ENCODE measurements at places on chromosomes 11 and 22. TPM values are rescaled to one million over a fixed set of nuclear protein-coding genes. Genes with fewer than 3 reads are reported as not detected.
A peak's percentile ranks its signal among the peaks of the same experiment; 100 is the strongest.

NXPE2 gene
- total RNA-seq = not detected

LINC01488 gene
- not detected for total RNA-seq

GRCh38 chr11:44824300-44824704, 97.5 kb downstream of the TSPAN18 start:
- peaks cover 20% of the 10 kb centered on the region for H3K27me3 ChIP-seq
- no peak overlapping the region for H3K4me3 ChIP-seq
- H3K36me3 ChIP-seq = no peaks in the 10 kb centered on the region
- H3K27ac ChIP-seq = no peak overlapping the region
- DNase-seq = no peak
- H3K4me1 ChIP-seq = no peaks in the 10 kb centered on the region

GRCh38 chr11:10594407-10594806, 25.9 kb upstream of the LYVE1 start:
- no peaks in the 10 kb centered on the region for H3K27me3 ChIP-seq
- H3K36me3 ChIP-seq = peaks cover 22% of the 10 kb centered on the region
- H3K4me3 ChIP-seq = no peak overlapping the region
- peak overlapping the region; percentile 43 for H3K27ac ChIP-seq

DNA sequence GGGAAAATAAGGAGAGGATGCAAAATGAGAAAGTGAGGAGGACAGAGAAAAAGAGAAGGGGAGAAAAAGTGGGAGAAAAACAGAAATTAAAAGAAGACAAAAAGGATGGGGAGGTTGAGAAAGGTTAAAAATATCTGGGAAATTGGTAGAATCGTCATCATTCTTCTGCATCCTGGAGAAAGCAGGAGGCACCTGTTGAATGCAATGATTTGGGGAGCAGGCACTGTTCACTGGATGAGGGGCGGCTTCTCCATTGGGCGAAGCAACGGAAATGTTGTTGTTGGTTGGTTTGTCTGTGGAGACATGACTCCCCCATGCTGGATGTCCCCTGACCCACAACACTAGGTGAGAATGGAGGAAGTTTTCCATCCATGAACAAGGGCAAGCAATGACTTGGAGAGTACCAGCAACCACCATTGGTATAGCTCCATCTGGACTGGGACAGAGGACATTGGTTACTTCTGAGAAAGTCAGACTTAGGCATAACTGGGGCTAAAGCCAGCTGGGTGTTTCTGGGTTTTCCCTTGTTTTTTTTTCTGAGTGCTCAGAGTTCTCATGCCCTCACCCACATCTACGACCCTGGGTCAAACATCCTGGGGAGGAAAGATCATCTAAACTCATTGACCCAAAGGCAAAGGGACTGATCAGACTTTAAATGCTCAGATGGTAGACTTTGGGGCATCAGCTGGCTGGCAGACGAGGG, 11.9 kb upstream of the CD44 start:
- H3K27ac ChIP-seq = no peak overlapping the region
- DNase-seq = no peak
- H3K4me1 ChIP-seq = no peaks in the 10 kb centered on the region

- peaks cover 4% of the 10 kb centered on the region for H3K4me1 ChIP-seq
- DNase-seq = no peak
- H3K27ac ChIP-seq = no peak overlapping the region
- H3K4me3 ChIP-seq = no peak overlapping the region
Observed at GRCh38 chr11:28615542-28615941, 507.4 kb downstream of the METTL15 start.

DNA sequence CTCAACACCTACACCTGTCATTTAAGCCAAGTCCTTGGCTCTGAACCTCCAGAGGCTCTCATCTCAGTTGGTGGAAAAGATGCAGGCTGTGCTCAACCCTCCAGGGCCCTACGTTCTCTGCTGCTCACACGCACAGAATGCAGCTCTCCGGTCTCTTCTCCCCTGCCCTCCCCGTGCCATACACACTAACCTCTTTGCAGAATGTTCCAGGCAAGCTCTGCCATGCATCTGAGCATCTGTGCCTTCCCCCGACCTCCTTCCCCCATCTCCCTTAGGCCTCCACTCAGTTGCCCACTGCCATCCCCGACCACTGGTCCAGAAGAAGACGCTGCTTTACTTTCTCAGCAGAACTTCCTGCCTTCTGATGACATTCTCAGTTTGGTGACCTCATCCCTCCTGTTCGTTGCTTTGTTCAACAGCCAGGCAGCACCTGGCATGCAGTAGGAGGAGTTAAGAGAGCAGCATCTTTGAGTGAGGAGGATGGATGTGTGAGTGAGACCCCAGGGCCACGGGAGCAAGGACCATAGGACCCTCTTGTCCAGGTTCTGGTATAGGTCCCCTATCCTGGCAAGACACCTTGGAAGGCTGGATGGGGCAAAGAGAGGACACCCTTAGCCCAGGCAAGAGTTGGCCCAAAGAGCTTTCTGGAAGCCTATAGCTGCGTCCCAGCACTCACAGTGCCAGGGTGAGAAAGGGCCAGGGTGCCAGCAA, 598.0 kb downstream of the BRD1 start:
- DNase-seq = no peak
- H3K36me3 ChIP-seq = no peaks in the 10 kb centered on the region
- no peak overlapping the region for H3K4me3 ChIP-seq
- no peak overlapping the region for H3K27ac ChIP-seq
- no peaks in the 10 kb centered on the region for H3K27me3 ChIP-seq

IFITM10 gene
- total RNA-seq = under 0.01 TPM

- H3K4me1 ChIP-seq = no peaks in the 10 kb centered on the region
- no peak overlapping the region for H3K4me3 ChIP-seq
- peaks cover 11% of the 10 kb centered on the region for H3K27me3 ChIP-seq
- DNase-seq = no peak
- no peaks in the 10 kb centered on the region for H3K36me3 ChIP-seq
Observed at GRCh38 chr11:127037001-127037400, 36.4 kb upstream of the KIRREL3 start.

XKR3 gene
- total RNA-seq = not detected

- no peak overlapping the region for H3K4me3 ChIP-seq
- peak; percentile 12 for DNase-seq
- no peaks in the 10 kb centered on the region for H3K27me3 ChIP-seq
- no peaks in the 10 kb centered on the region for H3K36me3 ChIP-seq
- H3K4me1 ChIP-seq = peaks cover 7% of the 10 kb centered on the region
Observed at GRCh38 chr11:128246364-128246801, 341.0 kb downstream of the ETS1 start.

DNA sequence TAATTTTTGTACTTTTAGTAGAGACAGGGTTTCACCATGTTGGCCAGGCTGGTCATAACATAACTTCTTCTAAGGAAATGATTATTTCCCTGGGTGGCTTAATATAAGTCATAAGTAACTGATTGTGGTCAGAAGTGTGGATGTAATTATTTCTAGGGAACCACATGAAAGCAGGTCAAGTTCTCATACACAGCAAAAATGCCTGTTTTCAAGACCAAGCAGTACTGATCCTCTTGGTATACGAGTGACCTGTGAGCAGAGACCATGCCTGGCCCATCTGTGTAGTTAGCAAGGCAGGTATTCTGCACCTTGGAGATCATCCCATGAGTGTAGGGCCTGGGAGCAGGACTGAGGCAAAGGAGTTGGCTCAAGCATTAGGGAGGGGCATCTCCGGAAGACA, 32.5 kb upstream of the NUCB2 start:
- H3K4me1 ChIP-seq = no peaks in the 10 kb centered on the region
- H3K4me3 ChIP-seq = no peak overlapping the region
- no peak overlapping the region for H3K27ac ChIP-seq

DNA sequence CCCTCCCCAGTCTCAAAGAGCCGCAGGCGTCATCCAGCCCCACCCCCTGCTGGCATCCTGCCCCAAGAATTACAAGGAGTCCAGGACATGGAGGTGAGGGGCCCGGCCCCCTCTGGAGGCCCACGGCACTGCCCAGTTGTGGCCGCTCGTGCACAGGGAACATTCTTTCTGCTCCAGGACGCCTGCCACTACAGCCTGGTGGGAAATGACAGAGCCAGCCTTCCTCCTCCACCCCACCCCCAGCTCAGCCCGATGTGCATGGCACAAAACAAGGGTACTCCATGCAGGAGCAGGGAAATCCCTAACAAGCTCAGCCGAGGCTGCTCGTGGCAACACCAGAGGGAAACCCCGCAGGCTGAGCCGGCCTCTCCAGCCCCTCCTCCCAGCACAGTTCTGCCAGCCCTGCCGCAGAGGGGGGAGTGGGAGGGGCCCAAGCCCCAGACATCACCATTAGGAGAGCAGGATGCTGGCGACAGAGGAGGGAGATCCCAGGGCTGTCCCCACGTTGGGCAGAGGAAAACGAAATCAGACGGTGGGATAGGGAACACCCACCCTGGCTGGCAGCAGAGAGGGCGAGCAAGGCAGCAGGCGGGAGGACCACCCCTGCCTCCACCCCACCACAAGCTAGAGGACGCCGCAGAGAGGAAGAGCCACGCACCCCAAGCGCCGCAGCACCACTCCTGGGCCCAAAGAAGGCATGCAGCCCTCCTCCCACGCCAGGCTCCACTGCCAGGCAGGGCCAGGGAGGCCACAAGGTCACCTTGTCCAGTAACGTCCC, 10.0 kb downstream of the IGSF9B start:
- H3K36me3 ChIP-seq = no peaks in the 10 kb centered on the region
- no peaks in the 10 kb centered on the region for H3K4me1 ChIP-seq
- H3K27ac ChIP-seq = no peak overlapping the region
- no peak for DNase-seq
- peaks cover 15% of the 10 kb centered on the region for H3K27me3 ChIP-seq
- H3K4me3 ChIP-seq = no peak overlapping the region

DNA sequence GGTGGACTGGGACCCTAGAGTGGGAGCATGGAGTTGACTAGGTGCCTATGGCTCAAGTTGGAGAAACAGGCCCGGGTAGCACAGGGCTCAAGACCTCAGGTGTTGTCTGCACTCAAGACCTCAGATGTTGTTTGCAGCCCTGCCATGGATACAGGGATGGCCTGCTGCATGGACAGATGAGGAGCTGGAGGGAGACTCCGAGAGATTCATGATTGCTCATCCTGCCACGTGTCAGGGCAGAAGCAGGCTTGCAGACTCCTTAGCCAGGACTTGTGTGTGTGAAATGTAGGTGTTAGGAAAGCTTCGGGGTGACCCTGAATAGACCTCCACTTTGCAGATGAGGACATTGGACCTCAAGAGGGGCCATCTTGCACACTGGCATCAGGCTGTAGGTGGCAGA, 921 bp downstream of the CCDC116 start:
- H3K36me3 ChIP-seq = no peaks in the 10 kb centered on the region
- no peak overlapping the region for H3K27ac ChIP-seq
- no peaks in the 10 kb centered on the region for H3K27me3 ChIP-seq
- no peak overlapping the region for H3K4me3 ChIP-seq

DNA sequence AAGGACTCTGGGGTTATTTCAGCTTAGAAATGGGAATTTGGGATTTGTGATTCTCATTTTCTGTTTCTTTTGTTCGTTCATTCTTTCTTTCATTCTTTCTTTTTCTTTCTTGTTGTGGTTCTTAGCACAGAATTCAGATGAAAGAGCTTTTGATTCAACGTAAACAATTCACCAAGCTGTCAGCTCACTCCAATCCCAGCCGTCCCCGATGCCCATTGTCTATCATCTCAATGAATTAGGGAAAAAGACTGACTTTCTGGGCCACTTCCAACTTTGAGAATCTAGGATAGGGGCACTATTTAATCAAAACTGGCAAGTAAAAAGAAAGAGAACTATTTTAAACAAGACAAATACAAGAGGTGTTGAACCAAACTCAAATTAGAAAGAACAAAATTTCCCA, 25.1 kb upstream of the TMA7B start:
- peaks cover 73% of the 10 kb centered on the region for H3K27me3 ChIP-seq
- no peak overlapping the region for H3K4me3 ChIP-seq
- H3K36me3 ChIP-seq = no peaks in the 10 kb centered on the region
- no peak overlapping the region for H3K27ac ChIP-seq
- DNase-seq = no peak
- H3K4me1 ChIP-seq = no peaks in the 10 kb centered on the region

POU2AF1 gene
- total RNA-seq = not detected

GRCh38 chr22:49508561-49508960, 319.1 kb downstream of the BRD1 start:
- no peaks in the 10 kb centered on the region for H3K27me3 ChIP-seq
- no peak overlapping the region for H3K4me3 ChIP-seq
- no peak for DNase-seq
- H3K36me3 ChIP-seq = no peaks in the 10 kb centered on the region
- no peak overlapping the region for H3K27ac ChIP-seq

GRCh38 chr11:66562275-66562674, 6.1 kb downstream of the CTSF start:
- DNase-seq = no peak
- peaks cover 2% of the 10 kb centered on the region for H3K4me1 ChIP-seq
- no peak overlapping the region for H3K27ac ChIP-seq
- peaks cover 3% of the 10 kb centered on the region for H3K36me3 ChIP-seq
- peaks cover 18% of the 10 kb centered on the region for H3K27me3 ChIP-seq

CARD16 gene
- 7.9 TPM for total RNA-seq

GRCh38 chr22:24693379-24693778, 81.1 kb downstream of the PIWIL3 start:
- peak; percentile 62 for DNase-seq
- H3K36me3 ChIP-seq = no peaks in the 10 kb centered on the region
- H3K4me3 ChIP-seq = no peak overlapping the region
- no peaks in the 10 kb centered on the region for H3K27me3 ChIP-seq

DNA sequence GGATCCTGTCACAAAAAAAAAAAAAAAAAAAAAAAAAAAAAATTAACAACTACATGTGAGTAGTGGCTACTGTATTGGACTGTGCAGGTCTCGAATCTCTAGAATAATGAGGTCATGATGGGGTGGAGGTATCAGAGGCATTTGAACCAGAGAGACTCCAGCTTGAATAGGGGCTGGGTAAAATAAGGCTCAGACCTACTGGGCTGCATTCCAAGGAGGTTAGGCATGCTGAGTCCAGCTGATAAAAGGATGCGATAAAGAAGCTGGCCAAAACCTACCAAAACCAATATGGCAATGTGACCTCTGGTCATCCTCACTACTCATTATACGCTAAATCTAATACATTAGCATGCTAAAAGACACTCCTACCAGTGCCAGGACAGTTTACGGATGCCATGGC, 5.9 kb upstream of the PACSIN3 start:
- no peak overlapping the region for H3K4me3 ChIP-seq
- no peaks in the 10 kb centered on the region for H3K36me3 ChIP-seq
- no peak overlapping the region for H3K27ac ChIP-seq
- H3K4me1 ChIP-seq = peaks cover 5% of the 10 kb centered on the region
- no peak for DNase-seq

- H3K27ac ChIP-seq = no peak overlapping the region
- peaks cover 13% of the 10 kb centered on the region for H3K4me1 ChIP-seq
- peak; percentile 29 for DNase-seq
- no peaks in the 10 kb centered on the region for H3K36me3 ChIP-seq
- no peaks in the 10 kb centered on the region for H3K27me3 ChIP-seq
- no peak overlapping the region for H3K4me3 ChIP-seq
Observed at GRCh38 chr11:35786188-35786587, 123.6 kb downstream of the TRIM44 start.

All from IMR-90 (cell line).